ENCODE measurements at places on chromosomes 12 and 14.

- DNase-seq: no peak
Observed at GRCh38 chr14:68439676-68440075, 353.2 kb downstream of the ZFP36L1 start.

- no peak for DNase-seq
Observed at GRCh38 chr14:52267501-52268278, at the start of gene PTGDR. Gene PTGDR (plus strand): TSS chr14:52267698. CDS start chr14:52267815, 117 bp downstream.

DNA sequence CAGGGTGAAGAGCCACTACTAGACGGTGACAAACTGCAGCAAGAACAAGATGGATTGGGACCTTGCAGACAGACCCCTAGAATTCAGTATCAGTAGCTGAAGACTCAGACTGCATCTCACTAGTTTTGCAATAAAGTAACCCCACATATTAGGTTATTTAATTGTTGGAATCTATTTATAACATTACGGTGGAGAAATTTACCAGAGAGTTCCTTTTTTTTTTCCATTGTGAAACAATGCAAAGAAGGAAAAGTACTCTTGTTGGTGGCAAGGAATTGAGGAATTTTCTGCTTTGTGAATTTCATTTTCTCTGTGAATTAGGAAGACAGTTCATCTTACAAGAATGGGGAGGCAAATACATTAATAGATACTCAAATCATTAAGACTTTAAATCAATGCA is 185.7 kb upstream of the PPFIA2 start:
- no peak for DNase-seq

- DNase-seq: no peak
Observed at GRCh38 chr14:104852280-104852663, 12.8 kb upstream of the CEP170B start.

DNA sequence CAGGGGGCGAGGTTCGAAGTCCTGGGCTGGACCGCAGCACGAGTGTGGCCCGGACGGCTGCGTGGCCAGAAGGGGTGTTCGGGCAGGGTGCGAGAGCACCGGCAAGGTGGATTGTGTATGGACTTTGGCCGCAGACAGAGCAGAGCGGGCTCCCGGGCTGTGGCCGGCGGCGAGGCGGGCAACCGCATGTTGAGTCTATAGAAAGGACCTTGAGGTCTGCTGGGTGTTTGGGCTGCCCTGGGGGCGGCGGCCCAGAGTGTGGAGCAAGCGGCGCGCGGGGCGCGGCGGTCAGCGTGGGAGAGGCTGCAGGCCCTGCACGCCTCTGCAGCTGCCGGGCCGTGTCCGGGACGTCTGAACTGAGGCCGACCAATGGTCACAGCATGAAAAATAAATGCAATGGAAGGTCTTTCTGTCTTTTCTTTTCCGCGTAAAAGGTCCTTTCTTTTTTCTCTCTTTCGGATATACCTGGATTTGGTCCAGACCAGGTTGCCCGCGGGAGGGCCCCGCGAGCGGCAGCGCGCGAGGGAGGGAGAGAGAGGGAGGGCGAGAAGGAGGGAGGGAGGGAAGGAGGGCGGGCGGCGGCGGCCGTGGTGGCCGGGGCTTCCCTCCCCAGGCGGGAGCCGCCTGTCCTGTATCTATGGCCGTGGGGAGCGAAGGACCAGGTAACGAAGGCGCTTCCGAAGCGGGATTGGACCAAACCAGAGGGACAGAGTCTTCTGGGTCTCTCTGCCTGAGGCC is 5.5 kb upstream of the HOXC9 start:
- DNase-seq: no peak

- DNase-seq: no peak
Observed at GRCh38 chr12:29024117-29024516, 125.0 kb upstream of the FAR2 start.

GRCh38 chr12:68378872-68379606 is 46.9 kb upstream of the MDM1 start:
- DNase-seq: no peak

DNA sequence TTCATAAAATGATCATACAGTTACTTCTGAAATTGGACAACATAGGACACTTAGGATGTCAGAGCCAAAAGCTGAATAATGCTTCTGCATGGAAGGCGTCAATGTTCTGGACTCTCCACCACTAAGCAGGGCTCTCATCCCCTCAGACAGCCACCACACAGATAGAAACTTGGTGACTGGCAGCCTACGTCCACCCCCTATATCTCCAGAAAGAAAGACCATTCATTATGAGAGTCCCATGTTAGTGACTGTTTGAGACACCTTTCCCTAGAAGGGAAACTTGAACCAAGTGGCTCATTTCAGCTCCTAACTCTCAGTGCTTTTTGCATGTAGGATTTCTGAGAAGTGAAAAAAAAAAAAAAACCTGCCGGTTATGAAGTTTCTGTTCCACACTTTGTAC is 251.0 kb upstream of the FKBP4 start:
- DNase-seq: no peak

DNA sequence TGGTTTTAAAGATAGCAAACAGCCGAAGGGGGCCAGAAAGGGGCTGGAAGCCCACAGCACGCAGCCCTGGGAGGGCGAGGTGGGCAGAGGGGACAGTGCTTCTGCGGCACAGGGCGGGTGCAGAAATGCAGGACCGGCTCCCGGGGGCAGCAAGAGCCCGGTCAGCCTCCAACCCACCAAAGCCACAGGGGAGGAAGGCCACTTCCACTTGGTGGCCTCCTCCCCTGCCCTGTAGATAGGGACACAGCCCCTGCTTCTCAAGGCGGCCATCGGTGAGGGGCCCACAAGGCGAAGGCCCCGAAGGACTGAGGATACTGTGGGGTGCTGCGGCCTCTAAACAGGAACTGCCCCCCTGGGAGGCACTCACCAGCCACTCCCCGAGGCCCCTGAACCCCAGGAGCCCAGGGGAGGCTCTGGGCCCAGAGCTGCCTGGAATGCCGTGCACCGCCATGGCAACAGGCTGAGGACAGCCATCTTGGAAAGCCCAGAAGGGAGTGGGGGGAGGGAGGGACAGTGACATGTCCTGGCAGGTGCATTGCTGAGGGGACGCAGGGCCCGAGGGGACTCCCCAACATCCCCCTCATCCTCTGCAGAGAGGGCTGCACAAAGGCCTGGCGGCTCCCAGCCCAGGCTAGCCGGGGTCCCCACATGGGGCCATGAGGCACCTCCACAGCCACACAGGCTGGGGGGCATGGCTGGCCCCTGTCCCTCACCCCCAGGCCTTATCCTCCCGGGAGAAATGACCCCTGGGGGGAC is 114.7 kb downstream of the NCOR2 start:
- DNase-seq: no peak

DNA sequence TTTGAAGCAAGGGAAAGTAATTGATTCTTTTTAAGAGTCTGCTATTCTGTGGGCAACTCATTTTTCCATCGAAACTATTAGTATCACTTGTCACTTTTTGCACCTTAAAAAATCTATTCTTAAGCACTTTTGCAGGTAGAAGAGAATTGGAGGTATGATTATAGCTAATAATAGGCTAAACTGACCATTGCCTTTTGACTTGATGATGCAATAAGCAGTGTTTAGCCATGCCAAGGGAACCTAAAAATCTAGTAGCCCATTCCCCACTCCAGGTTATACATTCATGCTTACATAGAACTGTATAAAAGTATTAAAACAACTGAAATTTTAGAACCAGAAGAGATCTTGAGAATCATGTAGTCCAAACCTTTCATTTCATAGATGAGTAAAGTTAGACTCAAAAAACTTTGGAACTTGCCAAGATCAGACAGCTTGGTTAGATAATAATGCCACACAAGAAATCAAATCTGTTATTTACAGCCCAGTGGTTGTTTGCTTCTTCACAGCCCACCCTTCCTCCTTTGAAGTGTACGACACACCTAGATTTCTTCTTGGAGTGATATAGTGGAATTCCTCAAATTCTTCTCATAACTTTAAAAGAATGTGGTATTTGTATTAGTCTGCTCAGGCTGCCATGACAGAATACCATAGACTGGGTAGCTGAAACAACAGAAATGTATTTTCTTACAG is 21.7 kb upstream of the GARIN2 start:
- DNase-seq: no peak

GRCh38 chr12:101666052-101666728 is 31.2 kb upstream of the CHPT1 start:
- peak; percentile 33 for DNase-seq

DNA sequence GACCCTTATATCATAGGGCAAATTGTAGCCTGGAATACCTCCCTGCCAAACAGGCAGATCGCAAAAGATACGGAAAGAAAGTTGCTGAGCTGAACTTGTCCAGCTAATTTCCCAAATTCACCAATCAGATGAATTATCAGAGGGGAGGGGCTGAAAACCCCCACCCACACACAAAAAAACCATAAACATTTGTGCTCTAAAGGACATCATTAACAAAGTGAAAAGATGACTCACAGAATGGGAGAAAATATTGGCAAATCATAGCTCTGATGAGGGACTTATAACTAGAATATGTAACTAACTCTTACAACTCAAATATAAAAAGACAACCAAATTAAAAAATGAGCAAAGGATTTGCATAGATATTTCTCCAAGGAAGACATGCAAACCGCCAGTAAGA is 36.3 kb downstream of the PTHLH start:
- no peak for DNase-seq
